DMS 273 treated with DMSO at 0.1 percent for 48 hours (cell line): ENCODE measurements at places on chromosomes 12 and 14.
A peak's percentile ranks its signal among the peaks of the same experiment; 100 is the strongest.

- no peak for DNase-seq
These were observed 8.0 kb upstream of the ASB8 start for GRCh38 chr12:48165089-48165981.

GRCh38 chr14:75720116-75720515 is 59.1 kb downstream of the TTLL5 start:
- no peak for DNase-seq

DNA sequence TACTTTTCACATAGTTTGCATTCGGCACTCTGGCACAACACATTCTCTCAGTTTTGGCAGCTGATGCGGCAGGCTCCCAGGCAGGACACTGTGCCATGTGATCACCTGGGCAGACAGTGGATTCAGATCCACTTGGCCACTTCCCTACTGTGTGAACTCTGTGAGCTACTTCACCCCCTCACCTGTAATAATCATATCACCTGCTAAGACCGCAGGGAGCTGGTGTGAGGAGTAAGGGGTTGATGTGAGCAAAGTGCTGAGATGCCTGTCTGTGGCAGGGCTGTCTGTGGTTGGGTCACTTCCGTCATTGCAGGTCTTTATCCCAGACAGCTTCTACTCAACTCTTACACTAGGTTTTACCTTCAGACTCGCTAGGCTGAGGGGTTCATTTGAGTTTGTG is 50.4 kb upstream of the AMN start:
- DNase-seq, result no peak

DNA sequence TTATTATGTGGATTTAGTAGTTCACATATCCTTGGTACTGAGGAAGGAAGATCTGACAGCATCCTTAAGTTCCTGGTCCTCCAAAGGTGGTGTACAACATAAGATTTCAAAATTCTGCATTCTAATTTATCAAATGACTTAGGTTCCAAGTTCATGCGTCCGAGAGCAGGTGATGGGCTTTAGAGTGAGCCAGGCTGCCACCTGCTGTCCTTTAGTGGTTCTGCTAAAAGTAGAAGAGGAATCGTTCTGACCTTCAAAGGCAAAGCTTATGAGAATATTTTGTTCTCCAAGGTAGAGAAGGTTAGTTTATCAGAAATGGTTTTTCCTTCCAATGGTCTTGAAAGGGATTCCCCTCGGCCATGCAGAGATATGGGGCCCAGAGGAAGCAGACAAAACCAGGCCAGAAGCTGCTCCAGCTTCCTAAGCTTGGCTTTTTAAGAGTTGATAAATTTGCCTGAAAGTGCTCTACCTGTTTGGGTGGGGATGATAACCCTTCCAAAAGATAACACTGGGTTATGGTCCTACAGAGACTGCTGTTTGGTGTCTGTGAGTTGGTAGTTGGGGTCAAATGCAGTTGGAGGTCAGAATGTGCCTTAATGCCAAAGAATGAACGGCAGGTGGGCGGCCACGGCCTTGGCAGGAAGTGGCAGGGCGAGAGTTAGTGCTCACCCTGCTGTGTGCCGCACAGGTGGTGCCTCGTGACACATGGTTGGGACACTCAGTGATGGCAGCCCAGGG is 29.1 kb upstream of the LRTM2 start:
- DNase-seq, result peak; percentile 28

- DNase-seq, result no peak
These were observed 248.9 kb downstream of the SLC16A7 start for GRCh38 chr12:59844750-59845149.

DNA sequence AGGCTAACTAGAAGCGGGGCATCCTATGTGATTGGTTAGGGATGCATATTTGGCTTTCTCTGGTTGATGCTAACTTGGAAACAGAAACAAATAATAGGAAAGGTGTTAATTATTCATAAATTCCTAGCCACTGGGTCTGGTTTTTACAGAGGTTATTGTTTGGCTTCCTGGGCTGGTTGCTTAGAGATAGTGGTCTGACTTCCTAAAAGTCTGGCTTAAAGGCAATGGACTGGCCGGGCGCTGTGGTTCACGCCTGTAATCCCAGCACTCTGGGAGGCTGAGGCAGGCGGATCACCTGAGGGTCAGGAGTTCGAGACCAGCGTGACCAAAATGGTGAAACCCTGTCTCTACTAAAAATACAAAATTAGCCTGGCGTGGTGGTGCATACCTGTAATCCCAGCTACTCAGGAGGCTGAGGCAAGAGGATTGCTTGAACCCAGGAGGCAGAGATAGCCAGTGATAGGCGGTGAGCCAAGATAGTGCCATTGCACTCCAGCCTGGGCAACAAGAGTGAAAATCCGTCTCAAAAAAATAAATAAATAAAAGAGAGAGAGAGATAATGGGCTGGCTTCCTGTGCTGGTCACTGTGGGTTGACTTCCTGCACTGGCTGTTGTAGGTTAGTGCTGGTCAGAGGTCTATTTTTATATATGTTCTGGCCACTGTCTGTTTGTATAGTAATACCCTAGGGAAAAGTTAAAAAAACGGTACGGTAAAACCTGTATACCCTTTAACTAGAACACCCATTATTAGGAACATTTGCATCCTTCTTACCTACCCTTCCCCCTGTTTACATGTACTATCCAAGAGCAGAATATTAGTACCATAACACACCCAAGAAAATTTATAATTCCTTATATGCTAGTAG is 24.1 kb downstream of the OR6S1 start:
- no peak for DNase-seq

DNA sequence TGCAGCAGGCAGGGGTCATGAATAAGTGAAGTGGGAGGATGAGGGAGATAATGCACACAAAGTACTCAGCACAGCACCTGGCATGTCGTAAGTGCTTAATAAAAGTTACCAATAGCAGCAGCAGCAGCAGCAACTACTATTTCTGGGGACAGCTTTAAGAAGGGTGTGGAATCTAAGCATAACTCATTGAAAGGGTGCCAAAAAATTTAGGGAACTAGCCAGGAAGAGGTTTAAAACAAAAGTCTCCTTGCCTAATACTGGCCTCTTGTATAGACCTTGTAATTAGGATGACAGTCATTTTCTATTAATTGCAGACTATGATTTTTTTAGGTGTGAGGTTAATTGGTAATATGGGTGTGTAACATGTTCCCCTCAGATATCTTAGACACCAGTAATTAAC is 179.9 kb downstream of the PTPN11 start:
- DNase-seq, result no peak

DNA sequence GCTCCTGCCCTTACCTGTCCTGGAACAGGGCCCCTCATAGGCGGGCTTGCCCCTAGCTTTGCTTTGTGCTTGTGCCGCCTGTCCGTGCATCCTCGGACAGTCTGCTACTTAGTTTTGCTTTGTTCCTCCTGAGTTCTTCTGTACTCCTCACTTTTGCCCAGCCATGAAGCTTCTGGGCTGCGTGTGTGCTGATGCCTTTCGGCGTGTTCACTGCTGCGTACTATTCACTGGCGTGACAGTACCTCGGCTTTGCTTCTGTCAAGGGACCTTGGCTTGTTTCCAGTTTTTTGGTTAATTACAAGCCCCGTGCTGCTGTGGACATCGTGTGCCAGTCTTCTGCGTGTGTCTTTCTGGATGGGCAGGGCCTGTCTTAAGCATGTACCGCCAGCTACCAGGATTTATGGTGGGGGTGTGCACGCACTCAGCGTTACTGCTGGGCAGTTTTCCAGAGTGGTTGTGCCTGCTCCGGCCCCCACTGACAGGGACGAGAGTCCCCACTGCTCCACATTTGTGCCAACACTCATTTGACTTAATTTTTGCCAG is 2.5 kb downstream of the PACS2 start:
- no peak for DNase-seq

DNA sequence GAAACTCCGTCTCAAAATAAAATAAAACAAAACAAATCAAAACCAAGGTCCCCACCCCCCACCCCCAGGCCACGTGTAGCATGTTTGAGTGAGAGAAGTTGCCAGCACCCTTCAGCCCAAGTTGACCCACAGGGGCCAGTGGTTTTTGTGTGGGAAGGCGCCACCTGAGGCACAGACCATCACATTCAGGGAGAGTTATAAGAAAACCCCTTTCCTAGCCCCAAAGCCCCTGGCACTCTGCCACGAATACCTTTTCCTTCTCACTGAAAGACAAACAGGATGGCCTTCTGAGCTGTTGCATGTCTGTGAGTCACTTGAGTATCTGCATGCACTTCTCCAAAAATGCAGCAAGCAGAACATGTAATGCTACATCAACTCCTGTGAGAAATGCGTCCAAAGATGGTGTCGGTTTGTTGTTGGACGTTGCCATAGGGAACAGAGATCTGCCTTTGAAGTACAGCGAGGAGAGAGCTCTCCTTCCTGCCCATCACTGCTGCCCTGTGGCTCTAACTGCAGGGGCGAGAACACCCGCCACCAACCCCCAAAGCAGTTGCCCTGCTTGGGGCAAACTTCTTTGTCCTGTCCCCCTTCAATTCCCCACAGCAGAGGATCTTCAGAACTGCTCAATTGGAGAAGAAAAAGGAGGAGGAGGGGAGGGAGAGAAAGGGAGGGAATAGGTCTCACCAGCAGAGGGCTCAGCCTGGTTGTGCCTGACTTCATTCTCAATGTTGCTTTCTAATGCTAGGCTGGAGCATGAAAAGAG is 2.7 kb upstream of the TRAF3 start:
- peak; percentile 74 for DNase-seq

- DNase-seq, result no peak
These were observed 53.2 kb downstream of the GALNT16 start for GRCh38 chr14:69313176-69313575.

- DNase-seq, result peak; percentile 73
These were observed 196.6 kb downstream of the SLC25A21 start for GRCh38 chr14:36975834-36976233.

DNA sequence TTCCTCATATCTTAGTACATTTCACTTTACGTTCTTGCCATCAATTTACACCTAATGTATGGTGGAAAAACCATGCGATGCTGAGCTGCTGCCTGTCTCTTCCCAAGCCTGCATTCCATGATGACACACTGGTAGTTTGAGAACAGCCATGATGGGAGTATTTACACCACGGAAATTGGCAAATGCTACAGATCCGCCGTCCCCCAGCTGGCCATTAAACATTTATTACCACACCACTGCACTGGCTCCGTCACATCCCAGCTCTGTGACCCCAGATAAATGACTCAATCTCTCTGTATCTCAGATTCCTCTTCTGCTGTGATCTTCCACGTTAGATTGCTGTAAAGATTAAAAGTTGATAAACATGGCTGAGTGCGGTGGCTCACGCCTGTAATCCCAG is 13.9 kb downstream of the ESRRB start:
- no peak for DNase-seq

GRCh38 chr12:40801861-40802260 is 109.6 kb downstream of the CNTN1 start:
- no peak for DNase-seq

- DNase-seq, result no peak
These were observed 691 bp downstream of the ZFYVE26 start for GRCh38 chr14:67815573-67816225.

- DNase-seq, result no peak
These were observed 168.1 kb downstream of the ADGRD1 start for GRCh38 chr12:131121705-131122405.

- DNase-seq, result no peak
These were observed 8.7 kb upstream of the DDX47 start for GRCh38 chr12:12804432-12804886.

- DNase-seq, result no peak
These were observed 157.6 kb upstream of the LRFN5 start for GRCh38 chr14:41449066-41449465.

GRCh38 chr12:40915172-40915571 is 222.9 kb downstream of the CNTN1 start:
- no peak for DNase-seq

DNA sequence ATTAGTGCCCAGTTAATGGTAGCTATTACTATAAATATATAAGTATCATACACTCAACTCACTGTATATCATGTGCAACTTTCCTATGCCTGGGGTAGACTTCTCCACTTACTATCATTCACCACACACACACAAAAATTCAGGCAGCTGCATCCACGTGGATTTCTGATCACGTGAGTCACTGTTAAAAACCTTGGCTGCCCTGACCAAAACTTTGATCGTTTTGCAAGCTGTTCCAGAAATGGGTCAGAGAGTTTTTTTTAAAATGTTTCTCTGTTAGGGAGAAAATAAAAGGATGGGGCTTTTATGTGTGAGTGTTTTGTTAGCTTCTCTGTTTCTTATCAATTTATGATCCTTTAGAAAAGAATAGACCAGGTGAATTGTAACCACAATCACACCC is 198.2 kb upstream of the CNOT2 start:
- DNase-seq, result no peak

DNA sequence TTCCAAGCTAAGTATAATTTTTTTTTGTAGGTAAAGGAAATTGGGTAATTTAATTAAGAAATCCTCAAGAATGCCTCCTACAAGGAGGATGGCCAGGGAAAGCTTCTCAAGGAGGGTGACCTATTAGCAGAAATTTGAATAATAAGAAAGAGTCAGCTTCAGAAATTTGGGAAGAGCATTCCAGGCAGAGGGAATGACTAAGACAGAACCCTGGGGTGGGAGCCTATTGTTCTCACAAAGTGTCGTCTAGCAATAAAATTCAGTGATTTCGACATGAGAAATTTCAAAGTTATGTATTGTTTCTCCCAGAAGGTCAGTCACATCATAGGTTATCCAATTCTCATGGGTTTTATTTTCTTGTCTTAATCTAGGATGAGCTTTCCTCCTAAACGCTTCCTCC is 1168.4 kb downstream of the AACS start:
- DNase-seq, result no peak

DNA sequence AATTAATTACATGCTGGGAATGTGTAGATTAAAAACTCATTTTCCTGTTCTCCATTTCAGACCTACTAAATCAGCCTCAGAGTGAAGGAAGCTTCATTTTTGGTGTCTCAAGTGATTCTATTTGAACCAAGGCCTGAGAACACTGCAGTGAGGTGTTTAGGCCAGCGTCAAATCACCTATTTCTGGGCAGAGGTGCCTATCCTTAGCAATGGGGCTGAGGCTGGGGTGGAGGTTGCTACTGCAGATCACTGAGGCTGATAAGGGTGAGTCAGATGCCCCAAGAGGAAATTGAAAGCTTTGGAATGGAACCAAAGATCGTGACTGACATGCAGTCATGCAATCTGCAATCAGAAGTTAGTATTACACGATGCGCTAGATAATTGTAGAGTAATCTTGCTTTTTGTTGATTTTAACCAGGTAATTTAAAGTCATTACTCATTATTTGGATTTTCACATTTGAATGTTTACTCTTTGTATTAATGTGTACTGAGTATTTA is 4.4 kb downstream of the TXNRD1 start:
- peak; percentile 32 for DNase-seq

DNA sequence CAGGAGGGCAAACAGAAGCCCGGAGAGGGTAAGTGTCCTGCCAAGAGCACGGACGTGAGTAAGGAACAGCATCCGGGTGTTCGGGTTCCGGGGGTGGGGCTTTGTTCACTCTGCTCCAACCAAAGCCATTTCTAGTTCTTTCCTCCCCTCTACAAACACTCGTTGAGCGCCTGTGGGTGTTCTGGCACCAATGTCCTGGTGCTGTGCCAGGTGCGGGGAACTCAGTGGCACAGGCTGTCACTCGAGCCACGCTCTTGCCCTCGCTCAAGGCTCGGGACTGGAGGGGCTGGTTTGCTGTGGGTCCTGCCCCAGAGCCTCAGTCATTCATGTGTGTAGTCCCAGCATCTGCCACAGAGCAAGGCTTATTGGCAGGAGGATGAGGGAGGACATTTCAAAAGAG is 157.5 kb downstream of the CALM1 start:
- DNase-seq, result no peak

- no peak for DNase-seq
These were observed 15.2 kb upstream of the PLEKHG6 start for GRCh38 chr12:6295094-6295811.
